ENCODE measurements at places on chromosomes 1 and 21.

DNA sequence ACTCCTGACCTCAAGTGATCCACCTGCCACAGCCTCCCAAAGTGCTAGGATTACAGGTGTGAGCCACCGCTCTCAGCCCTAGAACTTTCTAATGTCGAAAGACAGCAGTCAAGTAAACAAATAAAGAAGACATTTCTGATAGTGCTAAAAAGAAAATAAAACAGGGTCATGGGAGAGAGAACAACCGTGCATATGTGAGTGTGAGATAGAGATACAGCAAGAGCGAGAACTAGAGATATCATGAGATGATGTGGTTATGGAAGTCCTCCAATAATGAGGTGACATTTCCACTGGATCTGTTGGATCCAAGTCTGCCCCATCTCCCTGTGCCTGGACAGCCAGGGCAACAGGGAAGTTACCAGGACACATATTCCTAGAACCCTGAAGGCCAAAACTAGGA lies 4.6 kb upstream of the TENT5B start:
- no peak for DNase-seq

GRCh38 chr21:27339902-27340301 lies 373.0 kb upstream of the ADAMTS5 start:
- no peak for DNase-seq

DNA sequence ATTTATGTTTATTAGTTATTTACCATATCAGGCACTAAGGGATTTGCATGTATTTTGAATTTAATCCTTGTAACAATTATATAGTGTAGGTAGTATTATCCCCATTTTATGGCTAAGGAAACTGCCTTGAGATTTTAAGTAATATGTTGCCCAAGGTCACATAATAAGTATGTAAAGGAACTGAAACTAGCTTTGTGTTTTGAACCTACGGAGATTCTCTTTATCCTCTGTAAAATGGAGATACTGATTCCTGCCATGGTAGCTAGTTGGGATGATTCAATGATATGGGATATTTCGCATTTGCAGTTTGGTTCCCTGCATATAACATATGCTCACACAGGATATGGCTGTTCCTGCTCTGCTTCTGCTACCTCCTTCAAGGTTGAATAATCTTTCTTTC lies 144.3 kb downstream of the ST6GALNAC3 start:
- DNase-seq, result no peak

GRCh38 chr1:243256590-243256989 lies 749 bp downstream of the SDCCAG8 start:
- DNase-seq, result no peak

- DNase-seq, result no peak
Observed at GRCh38 chr1:235637756-235638534, 11.6 kb downstream of the GNG4 start.

- DNase-seq, result no peak
Observed at GRCh38 chr1:227182012-227182411, 136.3 kb downstream of the CDC42BPA start.

GRCh38 chr1:58406301-58407071 lies 140.0 kb downstream of the OMA1 start:
- DNase-seq, result no peak

DNA sequence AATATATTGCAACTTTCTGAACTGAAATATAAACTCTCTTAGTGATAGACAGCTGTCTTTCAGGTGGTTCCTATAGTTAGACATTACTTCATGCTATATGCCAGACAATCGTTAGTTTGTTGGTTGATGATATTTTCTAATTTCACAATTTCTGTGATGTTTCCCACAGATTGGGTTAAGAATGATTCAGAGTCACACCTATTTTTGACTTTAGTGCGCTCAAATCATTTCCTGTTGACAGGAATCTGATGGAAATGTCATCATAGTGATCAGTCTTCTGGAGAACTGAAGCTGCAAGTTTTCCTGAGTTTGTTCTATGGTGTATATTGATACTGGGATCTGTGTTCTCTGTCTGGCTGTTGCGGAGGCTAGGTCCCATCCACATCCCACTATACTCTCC lies 119.7 kb downstream of the C1orf21 start:
- no peak for DNase-seq

DNA sequence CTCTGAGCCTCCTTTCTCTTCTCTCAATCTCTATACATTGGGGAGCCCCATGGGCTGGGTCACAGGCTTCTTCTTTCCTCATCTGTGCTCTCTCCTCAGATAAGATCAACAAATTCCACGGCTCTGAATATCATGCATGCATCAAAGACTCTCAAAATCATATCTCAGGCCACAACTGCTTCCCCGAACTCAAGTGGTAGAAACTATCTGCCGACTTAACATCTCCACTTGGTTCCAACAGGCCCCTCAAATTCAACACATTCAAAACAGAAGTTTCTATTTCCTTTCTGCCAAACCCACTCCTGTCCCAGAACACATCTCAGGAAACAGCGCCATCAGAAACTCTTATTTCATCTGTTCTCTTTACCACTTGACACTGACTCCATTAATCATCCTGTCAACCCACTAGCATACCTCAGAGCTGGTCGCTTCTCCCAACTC lies 16.7 kb downstream of the DDX59 start:
- DNase-seq, result peak; percentile 37

DNA sequence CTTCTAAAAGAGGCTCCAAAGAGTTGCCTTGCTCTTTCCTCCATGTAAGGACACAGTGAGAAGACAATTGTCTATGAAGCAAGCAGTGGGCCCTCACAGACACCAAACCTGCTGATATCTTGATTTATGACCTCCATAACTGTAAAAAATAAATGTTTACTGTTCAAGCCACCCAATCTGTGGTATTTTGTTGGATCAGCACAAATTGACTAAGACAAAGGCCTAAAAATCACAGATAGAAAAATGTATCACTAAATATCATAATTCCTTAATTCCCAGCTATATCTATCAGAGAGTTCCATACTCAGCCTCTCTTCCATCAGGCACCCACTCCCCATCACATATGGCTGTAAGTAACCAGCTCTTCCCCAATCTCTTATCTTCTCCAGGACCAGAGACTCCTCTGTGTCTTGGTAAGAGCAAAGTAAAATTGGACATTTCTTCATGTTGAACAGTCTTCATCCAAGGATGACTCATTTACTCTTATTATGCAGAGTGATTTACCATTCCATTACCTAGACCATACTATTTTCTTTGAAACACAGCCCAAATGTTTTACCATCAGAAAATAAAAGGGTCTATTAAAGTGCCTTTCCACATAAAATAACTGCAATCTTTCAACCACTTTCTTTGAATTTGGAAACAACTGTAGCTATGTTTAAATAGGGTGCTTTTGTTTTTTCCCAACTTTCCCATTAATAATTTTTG lies 503.6 kb downstream of the MRPL39 start:
- no peak for DNase-seq

DNA sequence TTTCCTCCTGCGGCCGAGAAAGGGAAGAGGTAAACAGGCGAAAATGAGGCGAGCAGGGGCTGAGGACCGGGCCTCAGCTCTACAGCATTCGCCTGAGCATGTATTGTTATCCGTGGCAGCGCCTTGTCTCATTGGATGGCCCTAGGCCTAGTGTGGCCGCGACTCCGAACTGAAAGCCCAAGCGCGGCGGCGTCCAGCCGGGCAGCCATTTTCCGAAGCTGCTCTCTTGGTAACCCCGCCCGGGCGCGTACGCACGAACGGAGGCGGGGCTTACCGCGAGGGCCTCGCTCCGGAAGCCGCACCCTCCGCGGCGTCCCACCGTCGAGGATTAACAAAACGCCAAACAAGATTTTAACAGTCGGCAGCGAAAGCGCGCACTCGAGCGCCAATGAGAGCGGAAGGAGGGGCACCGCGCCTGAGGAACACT lies 797 bp upstream of the USP1 start:
- no peak for DNase-seq

DNA sequence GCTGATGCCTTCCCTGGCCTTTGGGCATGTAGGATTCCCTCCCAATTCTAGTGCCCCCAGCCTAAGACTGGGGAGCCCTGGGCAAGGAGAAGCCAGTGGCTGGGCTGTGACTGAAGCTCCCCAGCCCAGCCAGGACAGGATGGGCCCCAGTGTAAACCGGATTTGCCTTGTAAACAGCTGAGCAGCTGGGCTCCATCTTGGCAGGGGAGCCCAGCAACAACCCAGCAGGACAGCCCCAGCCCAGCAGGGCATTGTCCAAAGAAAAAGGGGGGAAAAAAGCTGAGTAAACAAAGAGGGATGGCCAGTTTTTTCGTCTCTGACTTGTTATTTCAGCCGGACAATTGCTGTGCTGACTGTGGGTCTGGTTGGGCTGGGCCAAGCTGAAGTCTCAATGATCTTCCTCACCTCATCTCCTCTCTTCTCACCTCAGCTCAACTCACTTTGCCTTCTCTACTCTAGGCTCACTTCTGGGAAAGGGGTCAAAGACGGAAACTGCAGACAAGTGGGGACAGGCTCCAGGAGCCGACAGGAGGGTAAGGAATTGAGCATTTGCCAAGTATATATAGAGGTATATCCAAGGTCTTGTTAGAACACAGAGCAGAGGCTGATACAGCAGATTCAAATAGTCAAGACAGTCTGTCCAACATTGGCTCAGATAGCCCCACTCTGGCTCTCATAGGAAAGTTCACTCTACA lies 97.7 kb downstream of the TMEM53 start:
- DNase-seq, result no peak

DNA sequence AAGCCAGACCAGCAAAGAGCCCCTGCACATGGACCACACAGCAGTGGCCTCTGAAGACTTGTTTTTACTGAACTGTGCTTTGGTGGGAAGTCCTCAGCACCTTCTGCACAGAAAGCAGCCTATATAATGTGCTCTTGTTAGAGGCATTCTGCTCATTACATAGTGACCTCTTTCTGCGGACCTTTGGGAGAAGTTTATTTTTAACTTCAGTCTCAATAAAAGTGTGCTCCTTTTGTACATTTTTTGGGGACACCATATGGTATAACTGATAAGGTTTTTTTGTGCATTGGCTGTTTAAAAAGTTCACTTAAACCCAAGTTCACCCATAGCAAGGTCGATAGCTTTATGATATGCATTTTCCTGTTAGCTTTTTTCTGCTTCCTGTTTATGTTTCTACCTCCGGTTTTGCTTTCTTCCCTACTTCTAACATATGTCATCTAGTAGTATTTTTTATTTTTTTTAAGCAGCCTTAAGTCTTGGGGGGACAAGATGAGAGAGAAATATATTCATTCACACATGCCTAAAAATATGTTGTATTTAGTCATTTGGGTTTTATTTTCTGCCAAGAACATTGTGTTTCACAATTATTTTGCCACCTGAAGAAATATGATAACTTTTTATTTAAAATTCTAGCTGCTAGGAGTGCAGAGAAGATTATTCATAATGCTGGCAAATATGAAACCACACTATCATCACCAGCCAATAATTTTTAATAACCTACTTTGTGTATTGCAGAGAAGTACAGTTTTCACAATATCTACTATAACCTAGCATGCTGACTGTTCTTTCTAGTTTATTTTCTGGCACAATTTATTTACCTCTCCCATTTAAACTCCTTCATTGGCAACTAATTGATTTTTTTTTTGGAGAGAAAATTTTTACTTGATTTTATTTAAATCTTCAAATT lies 22.9 kb upstream of the SLC19A2 start:
- DNase-seq, result no peak

DNA sequence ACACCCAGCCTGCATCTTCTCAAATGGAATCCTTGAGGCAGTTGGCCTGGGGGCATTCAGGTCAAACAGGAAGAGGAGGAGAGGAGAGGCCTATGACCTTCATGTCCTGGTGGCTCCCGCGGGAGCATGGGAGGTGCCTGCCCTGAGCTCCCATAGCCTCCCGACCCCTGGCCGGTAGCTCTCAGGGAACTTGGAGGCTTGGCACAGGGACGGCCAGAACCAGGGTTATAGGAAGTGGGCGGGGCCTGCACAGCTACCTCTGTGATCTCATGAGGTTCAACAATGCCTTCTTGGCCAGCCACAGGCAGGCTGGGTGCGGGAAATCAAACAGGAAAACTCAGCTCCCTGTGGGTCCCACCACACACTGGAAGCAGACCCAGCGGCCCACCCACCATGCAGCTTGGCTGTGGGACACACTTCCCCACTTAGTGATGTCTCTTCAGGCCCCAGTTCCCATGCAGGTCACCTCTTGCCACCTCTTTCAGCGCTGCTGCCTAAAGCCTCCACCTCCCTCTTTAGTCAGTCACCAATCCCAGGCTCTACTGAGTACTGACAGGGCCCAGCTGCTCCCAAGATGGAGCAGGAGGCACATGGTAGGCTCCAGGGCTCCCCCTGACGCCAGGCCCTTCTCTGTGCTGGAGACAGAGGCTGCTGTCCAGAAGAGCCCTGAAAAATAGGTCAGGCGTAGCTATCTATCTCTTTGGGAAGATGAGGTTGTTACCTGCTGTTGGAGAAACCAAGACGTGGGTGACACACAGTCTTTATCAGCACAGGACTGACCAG lies at the start of gene SLFNL1:
TSS of gene SLFNL1 (minus strand) at position 200 of the 783 bp plus-strand sequence. CDS start 1,065 bp downstream, outside the sequence.
- no peak for DNase-seq

DNA sequence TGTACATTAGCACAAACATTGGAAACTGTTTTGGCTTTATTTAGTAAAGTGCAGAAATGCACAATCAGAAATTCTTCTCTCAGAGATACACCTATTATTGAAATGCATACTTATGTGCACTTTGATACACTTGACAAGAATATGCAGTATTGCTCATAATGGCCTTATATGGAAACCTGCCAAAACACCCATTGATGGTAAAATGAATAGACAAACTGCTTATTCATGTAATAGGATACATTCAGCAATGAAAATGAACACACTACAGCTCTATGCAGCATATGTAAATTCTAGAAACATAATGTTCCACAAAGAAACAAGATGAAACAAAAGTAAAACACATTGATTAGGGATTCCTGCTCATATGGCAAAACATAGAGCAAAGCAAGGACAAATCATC lies 223.9 kb downstream of the S1PR1 start:
- no peak for DNase-seq

- DNase-seq, result peak; percentile 30
Observed at GRCh38 chr1:192550922-192551534, 24.5 kb upstream of the RGS1 start.

GRCh38 chr1:235295902-235296350 lies 32.1 kb downstream of the ARID4B start:
- no peak for DNase-seq

DNA sequence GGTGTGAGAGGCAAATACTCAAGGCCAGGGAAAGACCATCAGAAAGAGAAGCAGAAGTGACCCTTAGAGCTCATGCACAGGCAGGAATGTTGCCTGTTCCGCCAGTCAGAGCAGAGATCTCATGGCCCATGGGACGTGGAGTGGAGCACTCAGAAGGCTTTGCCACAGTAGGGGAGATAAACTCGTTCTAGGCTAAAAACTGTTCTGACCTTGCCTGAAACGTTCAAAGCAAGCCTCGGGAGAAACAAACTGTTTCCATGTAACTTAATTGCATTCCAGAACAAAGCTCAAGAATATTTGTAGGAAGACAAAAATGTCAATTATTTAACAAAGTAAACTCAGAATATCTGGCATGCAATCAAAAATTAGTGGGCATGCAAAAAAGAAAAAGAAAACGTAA lies 20.7 kb upstream of the SLC19A1 start:
- DNase-seq, result no peak

GRCh38 chr1:198619375-198620140 lies 19.3 kb upstream of the PTPRC start:
- no peak for DNase-seq
